ENCODE measurements at places on chromosomes 5 and 9.

GRCh38 chr5:58240322-58240721 lies 219.6 kb downstream of the PLK2 start:
- DNase-seq: no peak

GRCh38 chr5:72189146-72189545 lies 81.9 kb downstream of the MAP1B start:
- no peak for DNase-seq

GRCh38 chr5:158560170-158560569 lies 539.5 kb downstream of the EBF1 start:
- no peak for DNase-seq

GRCh38 chr5:140239939-140240700 lies 62.8 kb downstream of the PFDN1 start:
- peak; percentile 34 for DNase-seq

DNA sequence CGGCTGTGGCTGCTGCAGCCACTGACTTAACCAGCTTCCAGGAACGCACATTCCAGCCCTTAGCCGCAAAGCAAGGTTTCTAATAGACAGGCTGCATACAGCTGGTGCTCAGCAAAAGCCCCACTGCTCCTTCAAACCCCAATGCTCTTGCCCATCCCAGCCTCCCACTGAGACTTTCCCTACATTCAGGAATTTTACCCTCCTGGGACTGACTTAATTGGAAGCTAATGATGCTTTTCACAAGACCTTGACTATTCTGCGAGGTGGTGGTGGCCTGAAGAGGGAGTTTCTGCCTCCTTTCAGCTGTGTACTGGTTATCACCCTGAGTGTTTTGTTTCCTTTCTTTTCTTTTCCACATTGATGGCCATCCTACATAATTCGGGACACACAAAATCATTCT lies 164.9 kb upstream of the IRX1 start:
- no peak for DNase-seq
